Left kidney (tissue), 8 donors: ENCODE measurements at places on chromosomes 7 and 10.

- no peak for DNase-seq
Measured at GRCh38 chr7:139252451-139252850, 21.4 kb downstream of the UBN2 start.

GRCh38 chr10:59383908-59384307 is 21.6 kb upstream of the FAM13C start:
- DNase-seq = no peak

DNA sequence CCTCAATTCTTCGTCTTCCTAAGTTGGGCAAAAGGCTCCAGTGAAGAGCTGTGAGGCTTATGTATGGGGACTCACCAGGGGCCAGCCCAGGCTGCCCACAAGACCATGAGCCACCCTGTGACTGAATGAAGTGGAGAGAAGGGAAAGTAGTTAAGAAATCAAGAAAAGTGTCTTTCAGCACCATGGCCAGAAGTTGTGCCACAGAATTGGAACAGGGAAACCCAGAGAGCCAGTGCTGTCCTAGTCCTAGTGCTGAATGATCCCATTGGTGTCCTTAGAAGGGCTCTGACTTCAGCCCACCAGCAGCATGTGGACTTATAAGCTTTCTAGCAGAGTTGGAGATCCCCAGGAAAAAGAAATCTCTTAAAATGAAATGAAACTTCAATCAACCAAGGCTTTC is 37.0 kb upstream of the CCSER2 start:
- DNase-seq = peak; percentile 77

GRCh38 chr10:56728349-56728748 is 367.3 kb upstream of the ZWINT start:
- no peak for DNase-seq

DNA sequence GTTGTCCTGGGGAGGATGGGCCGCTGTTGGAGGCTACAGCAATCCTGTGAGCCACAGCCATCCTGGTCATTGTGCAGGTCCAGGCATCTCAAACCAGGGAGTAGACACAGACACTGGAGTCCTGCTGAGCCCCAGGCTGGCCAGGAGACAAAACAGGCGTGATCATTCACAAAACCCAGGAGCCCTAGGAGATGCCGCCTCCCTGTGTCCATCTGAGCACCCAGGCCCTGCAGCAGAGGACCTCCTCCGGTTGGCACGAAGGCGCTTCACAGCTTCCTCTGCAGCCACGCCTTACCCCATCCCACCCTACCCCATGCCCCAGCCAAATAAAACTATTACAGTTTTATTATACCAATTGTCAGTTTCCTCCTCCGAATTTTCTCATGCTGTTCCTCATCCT is 183.6 kb downstream of the PLXNA4 start:
- DNase-seq = no peak

- no peak for DNase-seq
Measured at GRCh38 chr7:85095806-85096205, 91.0 kb downstream of the SEMA3D start.

DNA sequence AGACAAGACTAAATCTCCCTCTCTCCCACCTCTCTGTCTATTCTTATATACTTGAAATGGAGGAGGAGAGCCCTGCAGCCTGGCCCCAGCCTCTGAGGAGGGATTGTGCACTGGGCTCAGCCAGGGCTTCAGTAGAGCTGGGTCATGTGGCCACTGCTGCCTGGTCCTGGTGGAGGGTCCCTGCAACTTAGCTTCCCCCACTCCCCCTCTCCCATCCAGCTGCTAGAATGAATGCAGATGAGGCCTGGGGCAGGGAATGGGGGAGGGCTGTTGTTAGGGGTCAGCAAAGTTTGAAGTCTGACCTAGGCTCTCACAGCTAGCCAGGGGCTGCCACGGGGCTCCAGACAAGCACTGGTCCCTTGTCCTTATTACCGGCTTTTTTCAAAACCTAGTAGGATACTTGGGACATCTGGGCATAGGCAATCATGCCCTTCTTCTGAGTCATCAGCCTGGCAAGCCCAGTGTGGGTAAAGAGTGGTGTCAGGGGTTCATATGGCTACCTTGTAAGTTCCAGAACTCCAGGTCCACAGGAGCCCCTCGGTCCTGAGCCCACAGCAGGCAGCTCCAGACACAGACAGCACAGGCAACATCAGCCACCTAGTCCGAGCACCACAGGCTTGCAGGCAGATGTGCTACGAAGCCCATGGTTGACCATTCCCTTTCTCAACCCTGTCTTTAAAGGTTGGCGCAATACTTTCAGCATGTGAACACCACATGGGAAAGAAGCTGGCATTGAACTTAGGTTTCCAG is 12.8 kb upstream of the CXCL12 start:
- DNase-seq = no peak

DNA sequence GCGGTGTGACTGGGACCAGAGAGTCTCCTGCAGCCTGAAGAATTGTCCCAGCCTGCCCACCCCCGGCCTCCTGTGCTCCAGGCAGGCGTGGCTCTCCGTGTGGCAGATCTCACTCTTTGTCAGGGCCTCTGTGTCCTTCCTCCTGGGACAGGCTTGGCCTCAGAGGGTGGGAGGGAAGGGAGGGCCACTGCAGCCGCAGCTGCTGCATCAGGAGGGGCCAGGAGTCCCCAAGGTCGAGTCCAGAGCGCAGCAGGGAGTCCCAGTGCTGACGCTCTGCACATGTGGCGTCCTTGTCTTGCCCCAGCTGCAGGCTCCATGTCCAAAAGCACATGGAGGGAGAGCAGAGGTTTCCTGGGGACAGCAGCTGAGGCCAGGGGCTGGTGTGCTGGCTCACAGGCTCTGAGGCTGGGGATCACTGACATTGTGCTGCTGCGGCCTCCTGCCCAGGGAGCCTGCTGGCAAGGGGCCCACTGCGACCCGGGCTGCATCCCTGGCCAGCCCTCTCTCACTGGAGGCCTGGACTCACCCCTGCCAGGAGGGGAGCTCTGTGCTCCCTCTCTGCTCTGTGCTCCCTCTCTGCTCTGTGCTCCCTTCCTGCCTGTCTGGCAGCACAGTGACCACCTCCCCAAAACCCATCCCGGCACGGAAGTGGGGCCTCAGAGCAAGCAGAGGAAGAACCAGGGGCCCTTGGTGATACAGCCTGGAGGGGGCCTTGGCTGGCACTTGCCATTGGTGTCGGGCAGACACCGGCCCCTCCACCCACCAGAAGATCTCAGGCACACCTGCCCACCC is 114.6 kb upstream of the RET start:
- DNase-seq = no peak

- no peak for DNase-seq
Measured at GRCh38 chr10:114458955-114459354, 54.7 kb upstream of the AFAP1L2 start.

- DNase-seq = no peak
Measured at GRCh38 chr7:31788445-31788844, 101.4 kb downstream of the PPP1R17 start.

DNA sequence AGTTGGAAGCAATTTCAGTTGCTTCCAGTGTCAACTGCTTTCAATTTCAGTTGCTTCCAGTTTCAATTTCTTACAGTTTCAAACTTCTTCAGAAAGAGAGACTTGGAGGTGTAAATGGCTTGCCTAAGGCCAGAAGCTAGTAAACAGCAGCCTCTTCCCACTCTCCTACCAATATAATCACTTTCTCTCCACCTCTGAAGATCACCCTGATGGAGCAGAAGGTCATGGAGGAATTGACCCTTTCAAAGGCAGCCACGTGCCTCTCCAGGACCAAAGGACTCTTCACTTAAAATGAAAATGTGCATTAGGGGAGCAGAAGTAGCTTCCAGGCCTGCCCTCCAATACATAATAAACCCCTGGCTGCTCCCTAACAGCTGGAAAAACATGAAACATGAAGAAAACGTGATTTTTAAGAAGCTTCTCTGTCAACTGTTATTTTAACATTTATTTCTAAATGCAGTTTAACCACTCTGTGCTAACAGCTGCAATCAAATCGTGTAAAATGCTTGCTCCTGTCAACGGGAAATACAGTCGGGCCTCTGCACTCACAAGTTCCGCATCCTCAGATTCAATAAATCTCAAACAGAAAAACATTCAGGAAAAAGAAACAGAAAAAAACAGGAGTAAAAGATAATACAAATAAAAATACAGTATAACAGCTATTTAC is 1020.6 kb downstream of the XPNPEP1 start:
- DNase-seq = peak; percentile 58

- no peak for DNase-seq
Measured at GRCh38 chr10:124676416-124677062, 67.6 kb downstream of the FAM53B start.

GRCh38 chr7:5425507-5426225 is 2.0 kb upstream of the TNRC18 start:
- DNase-seq = peak; percentile 91

DNA sequence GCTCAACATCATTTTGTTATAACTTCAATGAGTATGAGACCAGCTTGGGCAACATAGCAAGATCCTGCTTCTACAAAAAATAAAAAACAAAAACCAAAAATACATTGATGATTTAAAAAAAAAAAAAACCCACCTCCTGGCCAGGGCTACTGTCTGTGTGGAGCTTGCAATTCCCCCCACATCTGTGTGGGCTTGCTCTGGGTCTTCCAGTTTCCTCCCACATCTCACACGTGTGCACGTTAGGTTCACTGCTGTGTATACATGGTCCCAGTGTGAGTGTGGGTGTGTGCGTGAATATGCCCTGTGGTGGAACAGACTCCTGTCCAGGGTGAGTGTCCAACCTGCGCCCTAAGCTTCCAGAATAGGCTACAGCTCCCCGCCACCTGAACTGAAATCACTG is 41.6 kb downstream of the ATE1 start:
- DNase-seq = no peak

DNA sequence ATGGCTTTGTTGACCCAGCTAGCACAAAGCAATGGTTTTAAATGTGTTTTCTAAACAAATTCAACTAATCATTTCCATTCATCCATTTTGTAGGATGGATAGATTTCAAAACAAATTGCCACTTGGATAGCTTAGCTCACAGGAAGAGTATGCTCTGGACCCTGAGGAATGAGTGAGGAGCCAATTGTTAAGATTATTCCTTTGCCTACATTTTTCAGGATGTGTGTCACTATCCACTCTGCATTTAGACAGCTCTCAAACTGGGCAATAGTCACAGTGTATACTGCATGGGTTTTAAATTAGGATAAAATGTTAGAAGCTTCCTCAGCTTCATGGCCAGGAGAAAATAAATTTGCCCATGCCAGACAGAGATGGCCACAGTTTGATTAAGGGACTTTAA is 605.6 kb upstream of the TEX47 start:
- DNase-seq = no peak

DNA sequence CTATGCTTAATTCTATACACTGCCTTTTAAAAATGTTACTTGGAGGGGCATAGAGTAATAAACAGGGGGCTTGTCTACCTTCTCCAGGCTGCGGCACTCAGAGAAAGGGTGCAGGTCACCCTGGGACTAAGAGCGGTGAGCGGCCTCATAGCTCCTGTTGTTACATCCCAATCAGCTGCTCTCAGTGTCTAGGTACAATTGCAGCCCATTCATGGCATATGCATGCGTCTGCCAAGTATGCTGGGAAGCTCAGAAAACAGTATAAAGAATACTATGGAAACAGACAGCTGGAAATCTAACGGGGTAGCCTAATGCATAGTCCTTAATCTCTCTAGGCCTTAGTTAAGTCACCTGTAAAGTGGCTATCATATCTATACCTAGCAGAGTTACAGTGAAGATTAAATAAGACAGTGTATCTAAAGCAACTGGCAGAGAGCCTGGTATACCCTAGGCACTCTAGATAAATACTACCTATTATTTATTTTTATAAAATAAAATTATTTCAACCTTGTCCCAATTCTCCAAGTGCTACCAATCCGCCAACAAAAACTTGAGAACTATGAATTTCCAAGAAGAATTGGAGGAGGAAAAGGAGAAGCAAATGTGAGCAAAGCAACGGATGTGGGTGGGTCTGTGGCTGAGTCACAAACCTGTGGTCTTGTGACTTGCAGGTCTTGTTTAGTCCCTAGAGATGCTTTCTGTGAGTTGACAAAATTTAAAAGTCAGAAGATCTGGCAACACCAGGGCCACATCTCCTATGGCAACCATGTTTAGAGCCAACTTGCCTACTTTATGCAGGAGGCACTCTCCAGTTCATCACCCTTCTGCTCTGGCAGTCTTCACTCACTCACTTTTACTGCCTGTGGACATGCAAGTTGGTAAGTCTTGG is 183.0 kb downstream of the RAPGEF5 start:
- no peak for DNase-seq

DNA sequence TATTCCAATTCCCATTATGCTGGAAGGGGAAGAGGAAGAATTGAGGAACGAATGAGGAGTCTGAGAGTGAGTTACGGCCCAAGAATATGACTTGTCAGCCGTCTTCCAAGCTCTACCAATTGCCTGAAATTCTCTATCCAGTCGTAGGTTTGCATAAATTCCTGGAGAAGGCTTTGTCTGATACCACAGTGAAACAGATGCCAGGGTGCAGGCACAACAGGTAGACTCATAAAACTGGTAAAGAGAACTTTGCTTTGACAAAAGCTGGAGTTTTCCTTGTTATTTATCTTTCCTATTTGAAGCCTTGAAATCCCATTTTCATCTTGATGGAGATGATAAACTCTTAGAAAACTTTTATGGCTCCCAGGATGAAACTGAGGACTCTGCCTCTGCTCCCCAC is 251.2 kb downstream of the KCNMA1 start:
- DNase-seq = no peak

GRCh38 chr10:42623929-42624328 is 14.4 kb downstream of the ZNF33B start:
- no peak for DNase-seq

- no peak for DNase-seq
Measured at GRCh38 chr10:63673846-63674245, 152.6 kb downstream of the REEP3 start.

DNA sequence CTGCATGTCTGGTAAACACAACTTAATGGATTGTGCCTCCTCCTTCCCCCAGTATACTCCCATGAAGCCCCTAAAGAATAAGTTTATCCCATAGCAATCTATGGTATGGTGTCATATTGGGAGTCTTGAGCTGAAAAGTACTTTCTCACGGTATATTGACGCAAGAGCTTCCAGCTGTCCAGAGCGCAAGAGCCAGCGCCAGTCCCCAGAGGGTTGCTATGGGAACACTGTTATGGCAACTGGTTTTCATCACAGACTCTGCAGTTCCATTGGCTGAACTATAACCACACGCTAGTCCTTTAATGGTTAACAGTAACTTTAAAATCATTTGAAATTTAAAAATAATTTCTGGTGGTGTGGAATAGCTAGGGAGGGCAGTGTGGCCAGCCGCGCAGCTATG is 46.9 kb downstream of the PRPF18 start:
- DNase-seq = peak; percentile 47
